SHP77 treated with DMSO at 0.1 percent for 48 hours (cell line): ENCODE measurements at places on chromosomes 1 and 21.

DNA sequence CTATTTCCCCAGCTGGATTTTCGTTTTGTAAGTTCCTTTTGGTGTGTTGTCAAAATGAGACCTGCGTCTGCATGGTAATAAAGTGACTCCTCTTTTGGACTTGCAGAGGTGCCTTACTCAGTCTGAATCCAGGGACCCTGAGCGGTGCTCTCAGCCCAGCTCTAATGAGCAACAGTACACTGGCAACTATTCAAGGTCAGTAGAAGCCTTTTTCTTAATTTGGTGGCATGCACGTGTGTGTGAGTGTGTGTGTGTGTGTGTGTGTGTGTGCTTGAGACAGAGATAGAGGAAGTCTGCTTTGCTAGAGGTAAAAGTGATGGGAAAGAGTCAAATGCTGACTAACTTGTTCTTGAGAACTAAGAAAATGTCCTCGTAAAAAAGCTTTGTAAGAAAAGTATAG lies 105.4 kb downstream of the CD247 start:
- no peak for DNase-seq

- DNase-seq, result peak; percentile 42
Observed at GRCh38 chr1:45299981-45300668, 26.6 kb upstream of the HPDL start.

DNA sequence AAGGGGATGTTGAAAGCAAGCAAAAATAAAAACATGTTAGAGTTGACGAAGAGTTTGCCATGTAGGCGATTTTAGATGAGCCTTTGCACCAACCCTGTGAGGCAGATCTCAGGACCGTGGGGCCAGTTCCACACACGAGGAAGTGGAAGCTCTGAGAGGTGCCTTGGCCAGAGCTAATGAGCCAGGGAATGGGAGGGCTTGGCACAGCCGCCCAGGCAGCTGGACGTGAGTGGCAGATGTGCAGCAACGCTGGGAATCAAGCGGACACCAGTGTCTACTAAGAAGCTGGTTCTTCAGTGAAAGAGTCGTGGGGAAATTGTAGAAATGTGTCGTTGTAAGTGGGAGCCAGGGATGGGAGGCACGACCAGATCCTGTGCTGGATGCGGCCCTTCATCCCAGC lies 58.9 kb upstream of the COL6A1 start:
- DNase-seq, result no peak

DNA sequence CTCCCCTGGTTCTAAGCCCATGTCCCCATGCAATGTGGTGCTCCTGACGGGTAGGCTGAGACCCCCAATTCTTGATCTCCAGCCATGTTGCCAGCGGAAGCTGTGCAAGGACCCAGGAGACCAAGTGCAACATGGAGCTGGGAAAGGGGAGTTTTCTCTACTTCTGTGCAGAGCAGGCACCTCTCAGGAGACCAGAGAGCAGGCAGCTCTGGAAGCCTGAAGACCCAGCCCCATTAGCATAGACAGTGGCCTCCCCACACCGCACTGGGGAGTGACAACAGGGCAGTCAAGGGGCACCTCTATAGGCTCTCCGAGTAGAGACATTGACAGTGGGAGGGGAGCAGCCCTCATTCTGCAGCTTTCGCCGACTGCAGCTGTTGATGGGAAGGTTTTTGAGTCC lies 410.2 kb downstream of the MATN1 start:
- no peak for DNase-seq

DNA sequence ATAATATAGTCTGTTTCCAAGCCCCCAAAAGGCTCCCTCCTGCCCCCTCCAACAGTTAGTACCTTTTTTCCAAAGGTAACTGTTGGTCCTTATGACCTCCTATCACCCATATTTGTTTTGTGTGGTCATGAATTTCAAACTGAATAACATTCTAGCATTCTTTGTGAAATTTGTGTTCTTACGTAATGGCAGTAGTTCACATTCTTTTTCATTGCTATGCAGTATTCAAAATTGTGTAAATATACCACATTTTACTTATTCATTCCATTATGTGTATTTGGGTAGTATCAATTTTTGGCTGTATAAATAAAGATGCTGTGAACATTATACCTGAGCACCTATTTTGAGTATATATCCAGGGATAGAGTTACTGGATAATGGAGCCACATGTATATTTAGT lies 13.4 kb downstream of the RNF11 start:
- DNase-seq, result no peak

- DNase-seq, result no peak
Observed at GRCh38 chr1:29671446-29672356, 435.4 kb downstream of the PTPRU start.

DNA sequence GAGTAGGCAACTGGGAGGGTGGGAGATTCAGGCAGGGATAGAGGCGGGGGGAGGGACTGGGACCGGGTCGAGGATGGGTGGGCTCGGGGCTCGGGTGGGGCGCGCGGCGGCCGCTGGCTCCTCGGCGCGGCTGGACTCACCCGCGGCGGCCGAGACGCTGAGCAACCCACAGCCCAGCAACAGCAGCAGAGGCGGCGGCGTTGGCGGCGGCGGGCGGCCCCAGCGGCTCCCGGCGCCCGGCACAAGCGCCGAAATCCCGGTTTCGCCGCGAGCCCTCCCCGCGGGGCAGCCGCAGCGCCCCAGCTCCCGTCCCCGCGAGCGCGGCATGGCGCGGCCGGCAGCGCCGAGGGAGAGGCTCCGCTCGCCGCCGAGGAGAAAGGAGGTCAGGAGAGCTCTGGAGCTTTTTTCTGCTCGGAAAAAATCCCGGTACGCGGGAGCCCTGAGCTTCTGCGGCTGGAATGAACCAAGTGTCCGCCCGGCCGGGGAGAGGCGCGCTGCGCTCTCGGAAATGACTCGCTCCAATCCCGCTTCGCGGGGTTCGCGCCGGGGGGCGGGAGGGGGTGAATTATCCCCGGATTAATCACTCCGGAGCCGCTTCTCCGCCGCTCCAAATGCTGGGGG lies at the start of gene CSMD2:
Gene CSMD2, minus strand, starts transcription at position 460 of the 621 bp plus-strand sequence. Its CDS starts 133 bp downstream, at position 327.
- no peak for DNase-seq

GRCh38 chr1:2406451-2407041 lies 5.8 kb downstream of the PEX10 start:
- peak; percentile 16 for DNase-seq

DNA sequence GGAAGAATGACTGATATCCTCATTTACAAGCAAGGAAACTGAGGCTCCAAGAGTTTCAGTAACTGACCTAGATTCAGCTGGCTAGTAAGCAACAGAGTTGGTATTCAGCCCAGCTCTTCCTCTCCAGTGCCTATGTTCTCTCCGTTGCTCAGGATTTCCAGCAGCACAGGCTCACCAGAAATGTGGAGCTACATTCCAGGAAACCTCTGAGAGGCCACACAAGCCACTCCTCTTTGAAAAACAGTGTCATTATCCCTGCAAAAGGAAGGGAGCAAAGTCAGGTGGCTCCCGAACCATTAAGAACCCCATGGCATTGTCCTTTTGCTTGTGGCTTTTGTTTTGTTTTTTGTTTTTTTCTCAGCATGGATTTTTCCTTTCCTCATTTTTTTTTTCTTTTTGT lies 40.6 kb upstream of the DUSP10 start:
- DNase-seq, result no peak

DNA sequence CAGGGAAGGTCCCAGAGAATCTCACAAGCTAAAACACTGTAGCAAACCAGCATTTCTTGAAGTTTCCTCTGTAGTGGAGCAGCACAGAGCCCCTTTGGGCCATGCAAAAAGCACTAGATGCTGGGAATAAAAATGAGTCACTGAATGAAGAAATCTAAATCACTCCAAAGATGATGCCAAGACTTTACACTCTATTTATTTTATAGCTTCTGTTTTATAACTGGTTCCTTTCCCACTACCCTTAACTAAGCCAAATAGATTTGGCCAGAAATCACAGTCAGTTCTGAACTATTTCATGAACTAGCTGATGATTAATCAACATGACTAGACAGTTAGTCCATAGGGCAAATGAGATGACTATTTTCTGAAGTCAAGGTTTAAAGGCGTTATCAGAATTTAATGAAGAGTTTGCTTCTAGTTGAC lies 89.5 kb downstream of the SCMH1 start:
- no peak for DNase-seq

GRCh38 chr1:95257758-95258157 lies 23.7 kb downstream of the RWDD3 start:
- no peak for DNase-seq

DNA sequence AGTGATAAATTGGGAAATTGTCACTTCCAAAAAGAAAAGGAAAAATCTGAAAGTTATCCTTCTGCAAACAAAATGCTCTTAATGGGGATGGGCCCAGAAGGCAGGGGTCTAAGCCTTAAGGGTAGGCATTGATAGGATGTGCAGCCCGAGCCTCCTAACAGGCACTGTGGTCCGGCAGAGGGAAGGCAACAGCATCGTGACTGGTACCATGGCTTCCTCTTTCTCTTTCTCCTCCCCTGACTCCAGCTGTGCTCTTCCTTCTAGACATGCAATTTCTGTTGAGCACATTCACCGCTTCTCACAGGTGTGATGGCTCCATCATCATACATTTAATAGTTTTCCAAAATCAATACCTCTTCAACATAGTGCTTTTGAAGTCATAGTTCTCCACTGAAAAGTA lies 91.5 kb downstream of the SELENOF start:
- no peak for DNase-seq

DNA sequence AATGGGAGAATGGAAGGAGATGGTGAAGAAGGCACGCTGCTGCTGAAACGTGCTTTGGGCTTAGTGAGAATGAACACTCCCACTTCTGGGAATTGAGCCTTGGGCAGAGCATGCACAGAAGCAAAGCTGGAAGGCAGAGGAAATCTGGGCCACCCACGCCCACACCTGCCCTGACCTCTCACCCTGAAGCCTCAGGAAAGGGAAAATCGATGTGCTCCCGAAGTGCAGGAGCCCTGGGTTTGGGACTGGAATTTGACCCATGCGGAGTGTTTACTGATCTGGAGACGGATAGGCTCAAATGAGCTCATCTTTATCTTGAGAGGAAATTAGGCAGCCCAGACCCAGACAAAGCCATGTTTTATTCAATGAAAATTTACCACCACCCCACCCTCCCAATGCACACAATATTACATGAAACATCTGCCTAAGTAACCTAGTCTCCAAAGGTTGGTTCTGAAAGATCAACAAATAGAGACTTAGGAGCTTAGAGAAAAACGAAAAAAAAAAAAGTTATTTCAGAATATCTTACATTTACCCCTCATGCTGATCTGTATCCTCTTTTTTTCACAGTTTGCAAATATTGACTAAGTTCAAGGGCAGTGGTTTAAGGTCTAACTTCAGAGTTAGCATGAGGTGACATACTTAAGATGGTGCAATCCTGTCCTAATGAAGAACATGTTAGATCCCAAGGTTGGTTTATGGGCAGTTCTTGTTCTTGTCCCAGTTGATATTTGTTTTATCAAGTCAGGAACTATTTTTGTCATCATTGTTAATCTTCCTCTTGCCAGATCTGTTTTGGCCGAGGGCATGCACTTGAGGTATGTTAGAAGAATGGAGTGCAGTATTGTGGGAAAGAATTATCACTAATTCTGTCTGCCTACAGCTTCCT lies 63.0 kb downstream of the PROX1 start:
- DNase-seq, result no peak
